ENCODE measurements at places on chromosomes 4 and X. TPM values are rescaled to one million over a fixed set of nuclear protein-coding genes. Genes with fewer than 3 reads are reported as not detected.

Gene LONRF3
- total RNA-seq = 13.1 TPM

Gene MFSD8
- 15.1 TPM for total RNA-seq

Gene RAB41
- total RNA-seq = not detected

Gene KCNIP4
- total RNA-seq = not detected

DNA sequence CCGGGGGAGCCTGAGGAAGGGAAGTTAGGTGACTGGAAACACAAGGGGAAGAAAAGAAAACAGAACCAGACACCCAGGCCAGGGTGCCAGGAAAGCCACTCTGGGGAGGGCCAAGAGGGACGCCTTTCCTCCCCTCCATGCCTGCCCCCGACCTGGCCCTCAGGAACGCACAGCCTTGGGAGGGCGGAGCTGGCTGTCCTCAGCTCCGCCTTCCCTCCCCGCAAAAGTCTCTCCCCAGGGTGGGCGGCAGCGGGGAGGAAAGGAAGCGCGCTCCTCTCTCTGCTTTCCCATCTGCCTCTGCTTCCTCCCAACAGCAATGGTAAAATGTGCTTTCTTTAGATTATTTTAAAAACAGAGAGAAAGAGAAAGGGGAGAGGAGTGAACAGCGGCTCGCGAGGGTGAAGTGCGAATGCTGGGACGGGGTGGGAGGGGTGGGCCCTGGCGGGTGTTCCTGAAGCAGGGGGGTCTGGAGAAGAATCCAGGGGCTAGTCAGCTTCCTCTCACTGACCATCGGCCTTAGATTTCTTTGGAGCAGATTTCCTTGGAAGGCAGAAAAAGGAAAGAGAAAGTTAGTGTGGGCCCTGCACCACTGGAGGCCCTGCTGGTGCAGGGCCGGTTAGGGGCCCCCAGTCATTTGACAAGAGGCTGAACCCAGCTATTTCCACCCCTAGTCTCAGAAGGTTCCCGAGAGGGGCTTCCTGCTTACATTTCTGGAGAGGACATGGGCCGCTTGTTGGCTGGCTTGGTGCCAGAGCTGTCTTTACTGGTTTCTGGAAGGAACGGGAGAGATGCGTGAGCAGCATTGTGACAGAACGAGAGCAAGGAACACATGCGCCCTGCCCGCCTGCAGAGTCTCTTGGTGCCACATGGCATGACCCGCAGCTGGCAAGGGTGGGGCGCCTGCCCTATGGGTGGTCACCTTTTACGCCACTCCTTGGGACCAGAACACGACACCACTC is 4.7 kb upstream of the RENBP start:
- no peak for DNase-seq
- H3K27ac ChIP-seq = peak overlapping the region; percentile 44
- no peaks in the 10 kb centered on the region for H3K27me3 ChIP-seq
- no peak overlapping the region for H3K4me3 ChIP-seq
- peaks cover 2% of the 10 kb centered on the region for H3K36me3 ChIP-seq
- H3K4me1 ChIP-seq = peaks cover 22% of the 10 kb centered on the region

- no peak for DNase-seq
- H3K27ac ChIP-seq = no peak overlapping the region
- H3K4me1 ChIP-seq = no peaks in the 10 kb centered on the region
- no peak overlapping the region for H3K4me3 ChIP-seq
- no peaks in the 10 kb centered on the region for H3K27me3 ChIP-seq
These were observed 5.6 kb downstream of the ZFP92 start for GRCh38 chrX:153416781-153417450.

Gene POLR2B
- total RNA-seq = 84.1 TPM

Measured in Panc1 (cell line).